ENCODE measurements at places on chromosomes 6 and 20.

DNA sequence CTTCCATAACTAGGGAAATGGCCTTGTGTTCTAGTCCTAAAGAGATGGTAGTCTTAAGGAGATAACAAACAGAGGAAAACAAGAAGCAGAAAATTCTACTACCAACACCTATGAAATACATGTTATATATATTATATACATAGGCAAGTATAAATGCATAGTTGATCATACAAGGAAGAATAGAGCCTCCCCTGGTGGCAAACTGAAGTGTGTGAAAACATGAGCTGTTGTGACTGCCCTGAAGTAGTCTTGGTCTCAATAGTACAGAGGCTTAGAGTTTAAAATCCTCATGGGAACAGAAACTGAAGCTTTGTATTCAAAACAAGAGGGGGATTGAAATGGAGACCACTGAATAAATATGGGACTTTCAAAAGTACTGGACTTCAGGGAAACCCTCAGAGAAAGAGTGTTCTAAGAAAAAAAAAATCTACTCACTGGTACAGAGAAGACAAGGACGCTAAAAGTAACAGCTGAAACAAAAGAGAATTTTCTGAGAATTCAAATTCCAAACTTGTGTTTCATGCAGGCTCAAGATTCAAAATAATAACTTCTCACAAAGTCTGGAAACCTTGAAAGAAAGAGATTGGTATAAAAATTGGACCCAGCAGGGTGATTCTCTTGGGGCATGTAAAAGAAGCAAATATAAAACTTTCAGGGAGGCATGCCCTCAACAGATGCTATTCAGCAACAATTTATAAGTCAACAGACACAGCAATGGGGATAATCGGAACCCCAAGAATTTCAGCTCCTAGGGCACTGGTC lies 59.7 kb upstream of the SAMD3 start:
- DNase-seq, result no peak

DNA sequence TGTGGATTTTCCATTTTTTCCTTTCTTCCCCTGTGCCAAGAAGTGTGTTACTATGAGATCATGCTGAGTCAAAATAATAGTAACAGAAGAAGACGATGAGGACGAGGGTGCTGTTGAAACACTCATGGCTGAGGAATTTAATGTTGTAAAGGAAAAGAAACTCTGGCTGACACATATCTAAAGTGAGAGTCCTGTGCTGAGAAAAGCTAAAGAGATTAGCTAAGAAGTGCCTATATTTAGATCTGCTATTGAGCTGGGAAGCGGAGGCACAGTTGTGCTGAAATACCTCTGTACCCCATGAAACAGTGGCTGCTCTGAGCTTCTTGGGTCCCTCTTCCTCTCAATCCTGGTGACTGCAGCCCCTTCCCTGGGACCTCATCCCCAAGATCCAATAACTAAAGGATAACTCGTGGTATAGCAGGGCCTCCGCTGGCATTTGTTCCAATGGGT lies 1.1 kb upstream of the SYTL3 start:
- DNase-seq, result no peak

- no peak for DNase-seq
Observed at GRCh38 chr6:3861424-3861823, 12.3 kb downstream of the FAM50B start.

GRCh38 chr6:113094779-113095178 lies 747.6 kb downstream of the RFPL4B start:
- no peak for DNase-seq

DNA sequence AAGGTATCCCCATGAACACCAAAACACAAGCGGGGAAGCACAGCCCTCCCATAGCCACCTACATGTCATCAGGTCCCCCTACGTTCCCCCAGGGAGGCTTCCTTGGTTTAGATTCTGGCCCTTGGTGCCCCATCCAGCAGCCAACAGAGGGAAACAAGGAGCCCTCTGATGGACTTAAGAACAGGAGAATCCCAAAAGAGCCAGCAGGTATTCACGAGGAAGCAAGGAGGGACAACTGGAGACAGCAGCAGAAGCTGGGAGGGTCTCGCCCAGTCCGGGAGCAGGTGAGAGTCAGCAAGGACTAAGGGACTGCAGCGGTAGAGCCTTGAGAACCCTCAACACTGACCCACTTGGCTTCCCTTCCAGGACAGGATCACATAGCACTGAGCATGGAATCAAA lies 58.4 kb upstream of the TOP1 start:
- no peak for DNase-seq

GRCh38 chr20:46035713-46036112 lies 6.7 kb downstream of the SLC12A5 start:
- DNase-seq, result no peak

DNA sequence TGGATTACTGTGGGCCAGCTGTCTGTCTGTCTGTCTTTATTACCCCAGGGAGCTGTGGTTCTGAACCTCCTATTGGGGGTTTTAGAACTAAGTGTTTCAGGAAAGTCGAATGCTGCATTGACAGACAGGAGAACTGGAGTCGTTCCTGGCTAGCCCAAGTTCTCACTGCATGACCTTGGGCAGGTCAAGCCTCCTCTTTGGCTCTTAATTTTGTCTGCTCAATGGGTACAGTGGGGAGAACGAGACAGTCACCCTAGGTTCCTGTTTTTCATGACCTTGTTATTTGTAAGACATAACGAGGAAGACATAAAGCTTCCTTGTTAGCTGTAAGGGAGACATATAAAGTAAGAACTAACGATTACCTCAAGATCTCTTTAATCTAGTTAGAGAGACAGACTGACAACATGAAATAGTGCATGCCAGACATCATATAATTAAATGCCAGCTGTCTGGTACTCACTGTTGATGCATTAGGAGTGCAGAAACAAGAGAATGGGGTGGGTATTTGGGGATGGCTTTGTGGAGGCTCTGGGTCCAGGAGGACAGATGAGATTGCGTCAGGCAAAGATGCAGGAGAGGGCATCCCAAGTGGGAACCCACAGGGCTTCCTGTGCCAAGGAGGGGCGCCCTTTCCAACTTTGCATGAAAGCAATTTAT lies 3.7 kb upstream of the CCDC167 start:
- DNase-seq, result no peak

- no peak for DNase-seq
Observed at GRCh38 chr6:34919651-34920050, 30.6 kb downstream of the ANKS1A start.

DNA sequence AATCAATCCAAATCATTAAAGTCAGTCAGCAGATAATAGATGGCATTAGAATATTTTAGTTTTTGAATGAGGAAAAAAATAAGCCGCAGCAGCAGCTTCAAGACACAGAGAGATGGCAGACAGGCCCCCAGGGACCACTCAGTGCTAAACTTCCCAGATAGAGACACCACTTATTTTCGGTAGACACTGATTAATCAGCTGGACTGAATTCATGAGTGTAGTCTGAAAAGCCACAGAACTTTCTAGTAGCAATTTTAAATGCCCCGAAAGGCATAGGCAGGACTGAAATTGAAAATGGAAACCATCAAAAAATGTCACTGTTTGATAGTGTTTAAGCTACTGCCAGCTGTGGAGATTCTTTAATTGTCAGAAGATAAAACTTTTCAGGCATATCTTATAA lies 3.1 kb upstream of the CLDN20 start:
- DNase-seq, result no peak

DNA sequence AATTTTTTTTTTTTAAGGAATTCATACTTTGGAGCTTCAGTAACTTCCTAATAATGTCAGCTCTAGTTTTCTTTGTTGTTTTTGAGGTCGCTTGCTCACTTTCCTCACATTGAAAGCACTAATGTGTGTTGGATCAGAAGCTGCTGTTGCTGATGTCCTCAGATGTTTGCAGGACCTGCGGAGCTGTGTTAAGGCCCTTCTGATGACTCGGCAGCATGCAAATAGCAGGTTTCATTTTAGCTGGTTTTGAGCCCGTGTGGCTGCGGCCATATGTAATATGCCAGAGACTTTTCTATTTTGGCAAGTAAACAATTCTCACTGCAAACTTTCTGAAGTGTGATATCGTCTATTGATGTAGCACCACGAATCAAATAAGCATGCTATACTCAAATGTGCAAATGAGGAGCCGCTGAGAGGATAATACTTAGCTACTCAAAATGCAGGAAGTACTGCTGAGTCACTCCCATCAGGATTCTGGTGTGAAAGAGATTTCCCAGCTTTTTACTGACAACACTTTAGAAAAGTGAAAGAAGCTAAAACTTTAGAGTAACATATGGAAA lies 187.8 kb downstream of the SASH1 start:
- no peak for DNase-seq

GRCh38 chr20:23697947-23698346 lies 9.1 kb upstream of the CST4 start:
- no peak for DNase-seq

- DNase-seq, result no peak
Observed at GRCh38 chr6:127342296-127342945, 988 bp downstream of the ECHDC1 start.

DNA sequence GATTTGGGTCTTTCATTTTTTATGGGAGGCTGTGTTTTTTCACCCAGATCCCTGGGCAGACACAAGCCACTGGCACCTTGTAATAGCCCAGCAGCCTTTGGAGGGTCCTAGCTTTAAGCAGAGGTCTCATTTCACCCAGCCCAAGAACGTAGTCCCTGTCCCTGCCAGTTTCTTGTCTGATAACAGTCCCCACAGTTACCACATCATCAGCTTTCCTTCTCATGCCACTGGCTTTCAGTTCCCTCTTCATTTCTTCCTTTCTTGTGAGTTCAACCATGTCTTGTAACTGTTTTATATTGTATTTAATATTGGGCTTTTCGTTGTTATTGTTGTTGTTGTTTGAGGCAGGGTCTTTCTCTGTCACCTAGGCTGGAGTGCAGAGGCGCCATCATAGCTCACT lies 10.6 kb downstream of the PNPLA1 start:
- no peak for DNase-seq

GRCh38 chr6:38141085-38141484 lies 321.6 kb downstream of the ZFAND3 start:
- no peak for DNase-seq

DNA sequence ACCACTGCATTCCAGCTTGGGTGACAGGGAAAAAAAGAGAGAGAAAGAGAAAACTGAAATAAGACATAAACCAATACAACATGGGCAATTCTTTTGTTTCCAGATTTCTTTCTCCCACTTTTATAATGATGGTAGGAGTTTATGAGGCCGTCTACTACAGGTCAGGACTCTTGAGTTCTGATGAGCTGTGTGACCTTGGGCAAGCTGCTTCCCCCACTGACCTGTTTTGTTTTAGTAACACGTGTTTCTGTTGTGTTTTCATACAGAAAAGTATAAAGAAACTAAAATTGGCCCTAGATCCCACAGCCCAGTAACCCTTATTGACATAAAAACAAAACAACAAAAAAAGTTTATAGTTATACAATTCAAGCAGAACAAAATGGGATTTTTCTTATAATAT lies 22.9 kb upstream of the AAR2 start:
- DNase-seq, result no peak

GRCh38 chr20:37566590-37567330 lies 39.1 kb upstream of the BLCAP start:
- DNase-seq, result no peak

DNA sequence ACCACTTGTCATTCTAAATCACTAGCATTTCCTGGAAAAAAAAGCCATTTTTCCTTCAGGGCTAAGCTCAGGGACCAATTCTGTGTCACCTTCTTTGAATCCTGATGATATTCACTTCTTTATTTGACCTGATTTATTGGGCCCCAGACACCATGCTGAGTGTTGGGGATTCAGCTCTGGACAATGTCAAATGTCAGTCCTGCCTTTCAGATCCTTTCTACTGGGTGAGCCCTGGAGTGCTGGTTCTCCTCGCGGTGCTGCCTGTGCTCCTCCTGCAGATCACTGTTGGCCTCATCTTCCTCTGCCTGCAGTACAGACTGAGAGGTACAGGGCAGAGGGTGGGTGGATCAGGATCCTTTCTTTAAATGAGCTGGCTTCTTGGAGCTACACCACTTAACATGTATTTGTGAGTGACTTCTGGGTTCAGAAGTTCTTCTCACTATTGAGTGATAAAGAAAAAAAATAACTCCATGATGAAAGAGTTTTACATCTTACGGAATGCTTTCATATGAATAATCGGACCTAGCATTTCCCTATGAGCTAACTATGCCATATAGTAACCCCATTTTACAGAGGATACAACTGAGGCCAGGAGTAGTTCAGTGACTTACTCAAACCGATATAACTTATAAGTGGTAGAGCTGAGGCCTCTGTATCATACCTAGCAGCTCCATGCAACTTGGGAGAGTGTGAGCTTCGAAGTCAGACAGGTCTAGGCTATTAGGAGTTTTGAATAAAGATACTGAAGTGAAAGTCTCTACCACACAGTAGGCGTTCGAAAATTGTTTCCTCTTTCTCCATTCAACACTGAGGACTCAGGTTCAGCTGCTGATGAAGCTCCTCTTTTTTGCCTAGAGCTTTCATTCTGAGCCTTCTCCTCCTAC lies 9.3 kb downstream of the MOG start:
- DNase-seq, result no peak

DNA sequence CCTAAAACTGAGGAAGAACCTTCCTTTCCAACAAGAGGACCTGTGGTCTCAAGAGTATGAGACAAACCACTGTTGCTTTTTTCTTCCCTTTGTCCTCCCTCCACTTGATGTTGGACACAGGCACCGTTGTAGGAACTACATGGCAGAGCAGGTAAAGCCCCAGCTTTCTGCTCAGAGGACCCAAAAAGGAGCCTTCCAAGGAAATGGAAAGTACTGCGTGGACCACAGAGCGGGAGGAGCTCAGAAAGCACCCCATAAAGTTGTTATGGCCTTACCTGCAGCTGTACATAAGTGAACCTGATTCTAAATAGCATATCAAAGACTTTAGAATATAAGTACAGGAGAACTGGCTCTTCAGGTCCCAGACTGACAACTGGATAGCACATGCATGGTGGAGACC lies 29.4 kb downstream of the TMEM74B start:
- DNase-seq, result no peak

DNA sequence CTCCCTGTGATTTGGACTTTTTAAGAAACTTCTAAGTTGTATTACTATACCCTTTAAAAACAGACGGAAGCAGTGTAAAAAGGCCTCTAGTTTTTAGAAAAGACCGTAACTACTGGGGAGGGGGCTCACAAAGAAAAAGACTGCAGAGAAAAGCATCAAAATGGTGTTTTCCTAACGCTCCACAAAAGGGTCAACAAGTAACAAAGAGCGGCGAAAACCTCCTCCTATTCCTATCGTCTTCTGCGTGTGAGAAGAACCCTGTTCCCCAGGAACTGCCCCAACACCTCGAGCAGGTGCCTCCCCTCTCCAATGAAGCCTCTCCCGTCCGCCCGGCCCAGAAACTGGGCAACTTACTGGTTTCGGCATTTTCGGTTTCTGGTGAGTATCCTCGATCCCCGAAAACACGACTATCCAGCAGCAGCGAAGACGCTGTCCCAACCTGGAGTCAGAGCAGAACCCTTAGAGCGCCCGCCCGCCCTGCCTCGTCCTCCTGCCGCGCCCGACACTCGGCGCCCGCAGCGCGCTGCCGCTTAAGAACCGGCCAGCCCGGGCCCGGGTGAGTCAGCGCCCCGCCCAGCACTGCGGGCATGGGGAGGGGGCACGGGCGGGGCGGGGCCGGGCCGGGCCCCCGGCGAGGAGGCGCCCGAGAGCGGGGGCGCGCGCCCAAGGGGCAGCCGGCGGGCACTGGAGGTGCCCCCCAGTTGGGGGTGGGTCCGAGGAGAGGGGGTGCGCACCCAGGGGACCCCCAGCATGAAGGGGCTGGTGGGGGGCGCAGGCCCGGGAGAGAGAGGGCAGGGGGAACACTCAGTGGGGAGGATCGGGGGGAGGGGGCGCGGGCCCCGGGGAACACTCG lies 1.2 kb downstream of the EZR start:
- DNase-seq, result peak; percentile 77

- no peak for DNase-seq
Observed at GRCh38 chr20:53866794-53867740, 203.3 kb downstream of the BCAS1 start.

GRCh38 chr6:118298476-118299427 lies 249.3 kb upstream of the PLN start:
- DNase-seq, result no peak

GRCh38 chr6:148021699-148022098 lies 320.9 kb upstream of the SASH1 start:
- peak; percentile 62 for DNase-seq

All from endothelial cell (in vitro differentiated cells).